Stimulated activated CD4-positive, alpha-beta T cell treated with anti-CD3 and anti-CD28 coated beads, Interleukin-4, amount 100 ng/mL, for 4 hours (primary cell): ENCODE measurements at places on chromosomes 4 and X.

- peak; percentile 2 for DNase-seq
Observed at GRCh38 chrX:18377796-18378195, 23.3 kb upstream of the SCML2 start.

DNA sequence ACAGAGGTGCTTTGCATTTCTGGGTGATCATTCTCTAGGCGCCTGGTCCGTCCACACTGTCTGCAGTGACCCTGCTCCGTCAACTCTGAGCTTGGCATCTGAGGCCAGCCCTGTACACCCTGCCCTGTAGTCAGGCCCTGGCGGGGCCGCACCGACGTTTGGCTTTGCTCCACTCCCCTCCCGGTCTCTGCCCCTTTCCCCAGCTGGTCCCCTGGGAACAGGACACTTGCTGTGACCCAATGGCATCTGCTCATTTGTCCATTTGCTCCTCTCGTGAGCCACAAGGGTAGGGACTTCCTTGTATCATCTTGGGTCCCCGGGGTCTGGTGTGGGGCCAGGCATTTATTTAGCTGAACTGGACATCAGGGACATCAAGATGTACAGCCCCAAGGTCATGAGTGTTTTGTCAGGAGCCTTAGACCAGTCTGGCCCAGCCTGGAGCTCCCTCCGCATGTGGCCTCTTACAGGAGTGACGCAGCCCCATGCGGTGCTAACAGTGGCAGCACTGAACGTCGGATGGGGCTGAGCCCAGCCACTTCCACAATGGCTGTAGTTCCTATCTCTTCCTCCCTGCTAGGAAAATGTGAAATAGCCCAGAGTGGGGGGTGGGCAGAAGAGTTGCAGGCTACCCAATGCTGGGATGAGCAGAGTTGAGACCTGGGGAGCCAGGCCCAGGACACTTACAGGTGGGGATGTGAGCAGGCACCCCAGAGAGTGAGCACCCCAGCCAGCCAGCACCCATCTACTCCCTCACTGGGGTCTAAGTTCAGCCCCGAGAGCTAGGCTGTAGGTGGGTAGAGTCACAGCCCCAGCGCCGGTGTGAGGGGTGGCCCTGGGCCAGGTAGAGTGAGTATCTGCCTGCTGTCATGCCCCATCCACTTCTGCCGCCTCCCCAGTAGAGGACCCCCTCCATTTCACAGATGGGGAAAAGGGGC lies 2.0 kb upstream of the SH3BP2 start:
- DNase-seq = no peak

GRCh38 chrX:17031827-17032226 lies 85.4 kb downstream of the REPS2 start:
- no peak for DNase-seq

- DNase-seq = no peak
Observed at GRCh38 chrX:13994104-13994503, 35.6 kb downstream of the GEMIN8 start.

- no peak for DNase-seq
Observed at GRCh38 chr4:166823126-166823525, 411.2 kb downstream of the SPOCK3 start.

- no peak for DNase-seq
Observed at GRCh38 chr4:37737466-37737865, 51.3 kb upstream of the RELL1 start.

GRCh38 chr4:184528051-184528450 lies 53.7 kb upstream of the IRF2 start:
- no peak for DNase-seq

- DNase-seq = no peak
Observed at GRCh38 chr4:111689731-111690130, 455.5 kb upstream of the FAM241A start.
